HuH-7.5 (cell line): ENCODE measurements at places on chromosomes 12 and 14.
A peak's percentile ranks its signal among the peaks of the same experiment; 100 is the strongest.

DNA sequence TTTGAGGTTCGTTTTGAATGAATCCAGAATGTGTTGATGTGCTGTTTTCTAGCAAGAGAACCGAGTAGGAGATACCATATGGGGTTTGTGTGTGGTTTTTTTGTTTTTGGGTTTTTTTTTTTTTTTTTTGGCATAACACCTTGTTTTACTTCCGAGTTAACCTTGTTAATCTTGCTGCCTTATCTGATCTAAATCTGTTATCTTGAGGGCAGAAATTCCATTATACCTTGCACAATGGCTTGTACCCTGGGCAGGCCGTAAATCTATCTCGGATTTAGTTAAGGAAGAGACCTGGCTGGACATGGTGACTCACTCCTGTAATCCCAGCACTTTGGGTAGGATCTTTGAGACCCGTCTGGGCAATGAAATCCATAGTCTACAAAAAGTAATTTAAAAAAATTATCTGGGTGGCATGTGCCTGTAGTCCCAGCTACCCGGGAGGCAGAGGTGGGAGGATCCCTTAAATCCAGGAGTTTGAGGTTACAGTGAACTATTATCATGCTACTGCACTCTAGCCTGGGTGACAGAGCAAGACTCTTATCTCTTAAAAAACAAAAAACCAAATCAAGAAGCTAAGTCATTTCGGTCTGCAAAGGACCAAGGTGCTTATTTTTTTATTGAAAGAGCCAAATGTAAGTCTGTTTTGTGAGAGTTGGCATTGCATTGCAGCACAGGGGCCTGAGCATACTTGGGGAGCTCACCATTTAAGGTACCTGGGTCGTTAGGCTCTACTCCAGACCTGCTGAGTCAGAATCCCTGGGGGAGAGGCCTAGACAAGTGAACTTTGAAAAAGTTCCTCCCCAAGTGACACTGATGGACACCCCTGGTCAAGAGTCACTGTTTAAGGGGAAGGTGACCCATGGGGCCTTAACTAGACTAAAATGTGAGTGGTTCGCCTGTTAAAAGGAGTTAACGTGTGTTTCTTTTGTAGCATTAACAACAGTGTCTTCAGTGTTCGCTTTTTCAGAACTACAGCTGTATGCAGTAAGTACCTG lies 6.7 kb downstream of the DLST start:
- DNase-seq, result no peak

GRCh38 chr14:65206448-65207096 lies 104.3 kb upstream of the MAX start:
- DNase-seq, result no peak

DNA sequence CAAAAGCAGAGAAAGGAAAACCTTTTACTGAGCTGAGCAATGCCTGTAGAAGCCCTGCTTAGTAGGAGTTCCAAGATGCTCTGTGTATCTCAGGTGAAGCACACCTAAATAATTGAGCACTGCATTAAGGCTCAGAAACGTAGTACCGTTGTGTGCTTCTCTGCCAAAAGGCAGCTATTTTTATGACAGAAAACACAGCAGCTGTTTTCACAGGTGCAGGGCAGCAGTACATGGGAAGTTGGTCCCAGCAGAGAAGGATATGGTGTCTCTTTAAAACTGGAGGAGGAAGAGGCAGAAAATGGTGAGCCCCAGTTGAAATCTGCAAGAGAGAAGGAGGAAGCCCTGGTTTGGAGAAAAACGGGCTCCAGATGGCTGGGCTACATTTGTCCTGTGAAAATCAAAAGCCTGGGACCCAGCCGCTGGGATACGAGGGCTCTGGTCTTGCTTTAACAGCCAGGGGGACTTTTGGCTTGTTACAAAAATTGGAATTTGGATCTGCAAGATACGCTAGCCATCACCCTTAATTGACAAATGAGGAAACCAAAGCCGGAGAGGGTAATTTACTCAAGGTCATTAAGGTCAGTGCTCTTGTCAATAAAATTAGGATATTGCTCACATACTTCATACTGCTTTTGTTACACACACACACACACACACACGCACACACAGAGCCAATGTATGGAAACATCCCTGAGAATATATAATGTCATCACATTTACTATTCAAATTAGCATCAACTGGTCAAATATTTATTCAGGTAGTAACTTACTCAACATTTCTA lies 27.3 kb downstream of the SPRING1 start:
- DNase-seq, result no peak

GRCh38 chr14:97762386-97762785 lies 965.2 kb downstream of the VRK1 start:
- no peak for DNase-seq

DNA sequence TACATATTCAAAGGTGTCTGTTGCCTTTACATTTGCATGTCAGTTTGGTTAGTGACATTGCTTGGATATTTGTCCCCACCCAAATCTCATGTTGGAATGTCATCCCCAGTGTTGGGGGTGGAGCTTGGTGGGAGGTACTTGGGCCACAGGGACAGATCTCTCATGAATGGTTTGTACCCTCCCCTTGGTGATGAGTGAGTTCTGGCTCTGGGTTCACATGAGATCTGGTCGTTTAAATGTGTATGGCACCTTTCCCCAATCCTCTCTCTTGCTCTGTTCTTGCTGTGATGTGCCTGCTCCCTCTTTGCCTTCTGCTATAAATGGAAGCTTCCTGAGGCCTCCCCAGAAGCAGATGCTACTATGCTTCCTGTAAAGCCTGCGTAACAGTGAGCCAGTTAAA lies 207.9 kb upstream of the DIO3 start:
- no peak for DNase-seq

GRCh38 chr14:36367985-36368774 lies 47.7 kb upstream of the MBIP start:
- DNase-seq, result no peak

DNA sequence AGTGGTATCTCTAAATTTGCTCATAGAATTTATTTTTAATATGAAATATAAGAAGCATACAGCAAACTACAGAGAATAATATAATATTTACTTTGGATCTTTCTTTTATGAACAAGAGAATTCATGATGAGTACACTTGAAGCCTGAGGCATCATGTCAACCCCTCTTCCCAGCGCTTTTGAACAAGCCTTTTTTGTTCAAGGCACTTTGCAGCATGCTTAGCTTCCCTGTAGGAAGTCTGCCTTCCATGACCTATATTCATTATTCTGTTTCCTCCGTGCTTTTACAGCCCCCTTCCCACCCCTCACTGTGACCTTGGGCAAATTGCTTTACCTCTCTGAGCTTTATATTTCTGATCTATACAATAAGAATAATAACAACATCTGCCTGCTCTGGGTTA lies 41.6 kb downstream of the SCN8A start:
- DNase-seq, result no peak

DNA sequence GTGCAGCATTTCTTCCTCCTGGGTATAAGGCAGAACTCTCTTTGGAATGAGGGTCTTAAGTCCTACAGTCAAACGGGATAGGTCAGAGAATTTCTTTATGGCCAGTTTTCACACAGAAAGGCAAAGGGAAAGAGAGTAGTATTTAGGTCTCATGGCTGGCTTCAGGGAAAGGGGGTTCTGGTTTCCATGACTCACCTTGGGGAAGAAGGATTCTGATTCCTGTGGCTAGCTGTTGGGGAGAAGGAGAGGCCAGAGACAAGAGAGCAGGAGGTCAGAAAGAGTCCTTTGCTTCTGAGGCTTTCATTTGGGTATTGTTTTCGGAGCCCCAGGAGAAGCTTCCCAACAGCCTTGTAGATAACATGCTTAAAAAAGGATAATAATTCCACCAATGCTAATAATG lies 332.5 kb downstream of the NPAS3 start:
- DNase-seq, result no peak

GRCh38 chr12:124032265-124032886 lies 59.4 kb downstream of the ZNF664 start:
- DNase-seq, result peak; percentile 60

GRCh38 chr12:59444932-59445331 lies 150.9 kb upstream of the SLC16A7 start:
- DNase-seq, result no peak

- peak; percentile 92 for DNase-seq
Measured at GRCh38 chr12:51848841-51849735, 570 bp upstream of the FIGNL2 start.

DNA sequence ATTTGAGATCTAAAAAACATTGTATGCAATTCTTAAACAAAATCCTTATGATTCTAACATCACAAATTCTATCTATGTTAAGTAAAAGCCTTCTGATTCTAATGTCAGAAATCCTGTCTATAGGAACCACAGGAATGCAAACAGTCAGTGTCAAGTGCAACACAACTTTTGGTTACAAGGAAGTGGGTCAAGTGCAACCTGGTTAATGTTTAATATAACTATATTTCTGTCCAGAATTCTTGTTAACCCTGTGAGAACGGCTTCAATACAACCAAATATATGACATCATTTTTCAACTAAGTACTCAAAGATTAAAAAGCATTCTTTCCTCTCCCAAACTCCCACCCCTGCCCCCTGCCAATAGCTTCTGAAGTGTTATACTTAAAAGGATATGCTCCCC lies 107.9 kb upstream of the PLEKHA5 start:
- no peak for DNase-seq

GRCh38 chr12:64674367-64674922 lies 64.2 kb downstream of the RASSF3 start:
- no peak for DNase-seq

DNA sequence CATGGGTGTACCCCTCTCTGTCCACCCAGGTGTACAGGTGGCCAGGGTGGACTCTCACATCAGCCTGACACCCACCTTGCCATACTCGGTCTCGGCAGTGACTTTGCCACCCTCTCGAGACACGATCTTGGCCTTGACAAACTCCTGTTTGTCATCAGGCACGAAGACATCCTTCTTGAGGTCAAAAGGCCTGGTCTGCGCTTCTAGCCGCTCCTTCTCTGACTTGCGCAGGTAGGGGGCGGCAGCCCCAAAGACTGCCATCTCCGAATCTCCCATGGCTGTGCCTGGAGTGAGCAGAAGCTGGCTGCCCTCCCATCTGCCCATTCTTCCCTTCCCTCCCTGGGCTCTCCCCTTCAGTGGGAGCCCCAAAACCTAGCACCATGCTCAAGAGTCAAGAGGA lies 2.0 kb downstream of the MYH7 start:
- DNase-seq, result no peak

- no peak for DNase-seq
Measured at GRCh38 chr14:100069161-100069800, 4.1 kb downstream of the EVL start.

- no peak for DNase-seq
Measured at GRCh38 chr12:32261638-32262037, 137.7 kb upstream of the FGD4 start.

- no peak for DNase-seq
Measured at GRCh38 chr12:124750787-124751471, 112.7 kb downstream of the SCARB1 start.

DNA sequence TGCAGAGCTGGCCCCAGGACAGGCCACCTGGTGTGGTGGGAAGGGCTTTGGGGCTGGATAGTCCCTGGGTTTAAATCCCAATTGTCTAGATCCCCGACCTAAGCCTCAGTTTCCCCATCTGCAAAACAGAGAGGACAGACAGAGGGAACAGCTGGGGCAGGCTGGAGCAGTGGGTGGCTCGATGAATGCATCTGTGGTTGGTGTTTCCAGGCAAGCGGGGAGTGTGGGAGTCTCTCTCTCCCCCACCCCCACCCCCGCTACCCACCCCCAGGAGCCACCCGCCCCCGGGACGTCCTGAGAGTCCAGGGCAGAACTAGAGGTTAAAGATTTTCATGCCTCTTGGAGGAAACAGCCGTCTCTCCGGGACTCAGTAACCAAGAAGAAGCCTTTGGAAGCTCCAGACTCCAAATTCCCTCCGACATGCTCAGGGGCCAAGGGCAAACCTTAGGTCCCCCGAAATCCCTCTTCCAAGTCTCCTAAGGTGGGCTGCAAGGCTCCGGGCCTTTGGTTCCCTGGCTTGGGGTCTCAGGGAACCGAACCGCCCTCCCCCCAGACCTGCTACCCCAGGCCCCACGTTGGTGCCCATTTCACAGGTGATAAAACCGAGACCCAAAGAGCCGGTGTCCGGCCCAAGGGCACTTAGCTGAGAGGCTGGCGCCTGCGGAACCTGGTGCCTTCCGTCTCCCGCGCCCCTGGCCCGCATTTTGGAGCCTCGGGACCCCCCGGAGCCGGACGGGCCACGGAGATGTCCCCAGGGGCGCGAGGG lies 474 bp downstream of the TRPV4 start:
- DNase-seq, result no peak

- DNase-seq, result peak; percentile 84
Measured at GRCh38 chr12:56634242-56634836, 4.2 kb upstream of the BAZ2A start.

GRCh38 chr14:50769863-50770500 lies 61.0 kb downstream of the NIN start:
- DNase-seq, result no peak

DNA sequence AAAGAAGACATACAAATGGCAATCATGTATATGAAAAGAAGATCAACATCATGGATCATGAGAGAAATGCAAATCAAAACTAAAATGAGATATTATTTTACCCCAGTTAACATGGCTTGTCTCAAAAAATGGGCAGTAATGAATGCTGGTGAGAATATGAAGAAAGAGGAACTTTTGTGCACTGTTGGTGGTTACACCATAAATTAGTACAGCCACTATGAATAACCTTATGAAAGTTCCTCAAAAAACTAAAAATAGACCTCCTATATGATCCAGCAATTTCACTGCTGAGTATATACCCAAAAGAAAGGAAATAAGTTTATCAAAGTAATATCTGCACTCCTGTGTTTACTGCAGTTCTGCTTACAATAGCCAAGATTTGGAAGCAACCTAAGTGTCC lies 151.7 kb downstream of the PDZRN4 start:
- DNase-seq, result no peak
